Aorta (tissue), 5 donors: ENCODE measurements at places on chromosomes 13 and 19. TPM values are rescaled to one million over a fixed set of nuclear protein-coding genes. Genes with fewer than 3 reads are reported as not detected.
A peak's percentile ranks its signal among the peaks of the same experiment; 100 is the strongest.

GRCh38 chr13:27077451-27077850 lies 94.2 kb downstream of the USP12 start:
- no peak overlapping the region for H3K27ac ChIP-seq
- no peak for DNase-seq
- no peaks in the 10 kb centered on the region for H3K27me3 ChIP-seq
- no peaks in the 10 kb centered on the region for H3K36me3 ChIP-seq
- no peak overlapping the region for H3K4me3 ChIP-seq
- no peaks in the 10 kb centered on the region for H3K4me1 ChIP-seq

GRCh38 chr19:30523791-30524190 lies 151.6 kb downstream of the ZNF536 start:
- no peak for DNase-seq
- no peaks in the 10 kb centered on the region for H3K27me3 ChIP-seq
- H3K4me3 ChIP-seq: no peak overlapping the region
- no peaks in the 10 kb centered on the region for H3K36me3 ChIP-seq
- no peaks in the 10 kb centered on the region for H3K4me1 ChIP-seq
- H3K27ac ChIP-seq: no peak overlapping the region

- H3K4me1 ChIP-seq: no peaks in the 10 kb centered on the region
- no peak for DNase-seq
- H3K4me3 ChIP-seq: no peak overlapping the region
- no peaks in the 10 kb centered on the region for H3K36me3 ChIP-seq
These were observed 6.3 kb downstream of the THSD1 start for GRCh38 chr13:52399708-52400107.

- H3K4me1 ChIP-seq: no peaks in the 10 kb centered on the region
- no peaks in the 10 kb centered on the region for H3K36me3 ChIP-seq
- H3K27me3 ChIP-seq: no peaks in the 10 kb centered on the region
- peak; percentile 69 for DNase-seq
- H3K27ac ChIP-seq: no peak overlapping the region
These were observed 8.7 kb upstream of the SMG9 start for GRCh38 chr19:43763473-43763939.

GRCh38 chr19:27972291-27973040 lies 1240.5 kb downstream of the UQCRFS1 start:
- no peaks in the 10 kb centered on the region for H3K36me3 ChIP-seq
- H3K27me3 ChIP-seq: no peaks in the 10 kb centered on the region
- H3K27ac ChIP-seq: no peak overlapping the region
- no peaks in the 10 kb centered on the region for H3K4me1 ChIP-seq
- H3K4me3 ChIP-seq: no peak overlapping the region

GRCh38 chr19:51799034-51799773 lies 4.2 kb downstream of the FPR3 start:
- DNase-seq: peak; percentile 88
- no peak overlapping the region for H3K27ac ChIP-seq
- no peak overlapping the region for H3K4me3 ChIP-seq
- no peaks in the 10 kb centered on the region for H3K36me3 ChIP-seq

DNA sequence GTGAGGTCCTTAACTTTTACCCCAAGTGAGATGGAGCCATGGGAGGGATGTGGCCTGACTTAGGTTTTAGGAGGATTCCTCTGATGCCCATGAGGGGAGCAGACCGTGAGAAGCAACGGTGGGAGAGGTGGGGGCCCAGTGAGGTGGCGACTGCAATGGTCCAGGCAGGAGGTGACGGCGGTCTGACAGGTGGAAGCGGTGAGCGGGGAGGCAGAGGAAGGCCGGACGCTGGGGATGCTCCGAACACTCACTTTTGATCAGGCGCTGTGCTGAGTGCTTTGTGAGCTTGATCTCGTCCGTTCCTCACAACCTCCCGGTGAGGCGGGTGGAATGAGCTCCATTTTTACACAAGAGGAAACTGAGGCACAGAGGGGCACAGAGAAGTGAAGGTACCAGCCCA lies 11.6 kb downstream of the NOVA2 start:
- DNase-seq: no peak
- no peaks in the 10 kb centered on the region for H3K4me1 ChIP-seq
- no peaks in the 10 kb centered on the region for H3K27me3 ChIP-seq
- no peak overlapping the region for H3K27ac ChIP-seq
- no peaks in the 10 kb centered on the region for H3K36me3 ChIP-seq

- no peaks in the 10 kb centered on the region for H3K36me3 ChIP-seq
- H3K27me3 ChIP-seq: no peaks in the 10 kb centered on the region
- H3K27ac ChIP-seq: no peak overlapping the region
- no peak for DNase-seq
These were observed 51.1 kb downstream of the FAM216B start for GRCh38 chr13:42832341-42833096.

DNA sequence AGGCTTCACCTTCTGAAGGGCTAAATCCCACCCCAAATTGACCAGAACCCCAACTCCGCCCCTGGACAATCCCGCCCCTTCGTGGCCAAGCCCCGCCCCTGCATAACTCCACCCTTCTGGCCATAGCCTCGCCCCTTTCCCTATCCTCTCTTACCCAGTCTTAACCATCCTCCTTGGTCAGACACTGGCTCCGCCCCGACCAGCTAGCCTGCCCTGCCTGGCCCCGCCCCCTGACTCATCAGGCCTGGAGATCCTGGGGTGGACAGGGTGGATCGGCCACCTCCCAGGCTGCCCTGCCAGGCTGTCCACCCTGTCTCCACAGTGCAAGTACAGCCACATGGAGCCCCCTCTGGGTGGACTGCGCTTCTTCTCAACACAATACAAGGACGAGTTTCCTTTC lies 8.0 kb upstream of the ZNF358 start:
- no peak overlapping the region for H3K4me3 ChIP-seq
- H3K4me1 ChIP-seq: no peaks in the 10 kb centered on the region
- no peaks in the 10 kb centered on the region for H3K27me3 ChIP-seq

- no peak overlapping the region for H3K27ac ChIP-seq
- DNase-seq: no peak
- no peak overlapping the region for H3K4me3 ChIP-seq
- no peaks in the 10 kb centered on the region for H3K4me1 ChIP-seq
- no peaks in the 10 kb centered on the region for H3K27me3 ChIP-seq
- H3K36me3 ChIP-seq: no peaks in the 10 kb centered on the region
These were observed 157.9 kb upstream of the FREM2 start for GRCh38 chr13:38528986-38529385.

DNA sequence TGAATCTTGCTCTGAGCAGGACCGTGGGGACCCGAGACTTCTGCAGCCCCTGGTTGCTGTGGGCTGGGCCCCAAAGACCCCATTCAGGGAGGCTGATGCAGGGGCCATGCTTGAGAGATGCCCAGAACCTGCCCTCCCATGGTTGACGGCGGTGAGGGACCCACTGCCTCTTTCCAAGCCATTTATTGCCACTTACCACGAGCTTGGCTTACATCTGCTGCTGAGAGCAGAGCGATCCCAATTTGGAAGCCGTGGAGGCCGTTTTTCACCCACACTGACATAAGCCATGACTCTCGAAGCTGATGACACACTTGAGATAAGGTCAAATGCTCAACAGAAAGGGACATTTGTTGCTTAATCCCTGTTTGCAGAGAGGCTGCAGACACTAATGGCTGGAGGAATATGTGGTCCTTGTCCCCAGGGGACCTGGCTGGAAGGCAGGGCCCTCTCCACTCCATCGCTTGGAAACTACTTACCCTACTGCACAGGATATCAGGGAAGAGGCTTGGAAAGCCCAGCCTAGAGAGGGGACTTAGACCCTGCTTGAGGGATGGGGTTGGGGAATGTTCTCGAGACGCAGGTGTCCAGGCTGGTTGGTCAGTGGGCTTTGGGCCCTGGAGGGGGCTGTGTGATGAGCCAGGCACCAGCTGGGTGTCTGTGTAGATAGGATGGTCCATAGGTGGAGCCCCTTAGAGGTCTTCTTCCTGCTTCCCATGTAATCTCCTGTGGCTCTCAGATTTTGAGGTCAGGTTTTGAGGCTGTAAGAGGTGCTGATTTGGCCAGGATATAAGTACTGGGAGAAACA lies 15.3 kb downstream of the ZNF536 start:
- no peak for DNase-seq
- no peak overlapping the region for H3K4me3 ChIP-seq
- no peaks in the 10 kb centered on the region for H3K27me3 ChIP-seq
- H3K4me1 ChIP-seq: no peaks in the 10 kb centered on the region

GRCh38 chr19:19269952-19270694 lies 3.0 kb downstream of the TM6SF2 start:
- no peaks in the 10 kb centered on the region for H3K4me1 ChIP-seq
- H3K27me3 ChIP-seq: no peaks in the 10 kb centered on the region
- H3K27ac ChIP-seq: no peak overlapping the region
- H3K36me3 ChIP-seq: no peaks in the 10 kb centered on the region

DNA sequence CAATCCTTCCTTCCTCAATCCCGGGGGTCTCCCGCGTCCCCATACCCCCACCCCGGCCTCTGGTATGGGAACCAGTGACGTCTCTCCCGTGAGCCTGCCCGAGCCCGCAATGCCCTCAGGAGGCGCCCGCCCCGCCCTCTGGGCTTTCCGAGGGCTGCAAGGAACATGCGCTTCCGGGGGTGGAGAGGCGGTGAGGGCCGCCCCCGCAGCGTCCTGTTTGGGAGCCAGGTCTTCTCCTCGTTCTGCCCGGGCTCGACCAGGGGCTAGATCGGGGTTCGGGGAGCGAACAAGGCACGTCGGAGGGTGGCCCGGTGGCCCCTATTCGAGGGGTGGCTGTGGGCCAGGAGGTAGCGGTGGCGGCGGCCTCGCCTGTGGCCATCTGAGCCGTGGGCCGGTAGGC lies 6.6 kb upstream of the TEX101 start:
- no peaks in the 10 kb centered on the region for H3K4me1 ChIP-seq
- no peaks in the 10 kb centered on the region for H3K27me3 ChIP-seq
- H3K36me3 ChIP-seq: no peaks in the 10 kb centered on the region
- H3K27ac ChIP-seq: no peak overlapping the region

GRCh38 chr13:84132491-84132890 lies 250.2 kb upstream of the SLITRK1 start:
- DNase-seq: no peak
- no peaks in the 10 kb centered on the region for H3K27me3 ChIP-seq
- H3K27ac ChIP-seq: no peak overlapping the region
- H3K4me1 ChIP-seq: no peaks in the 10 kb centered on the region
- no peak overlapping the region for H3K4me3 ChIP-seq

- H3K27ac ChIP-seq: no peak overlapping the region
- H3K27me3 ChIP-seq: no peaks in the 10 kb centered on the region
- no peaks in the 10 kb centered on the region for H3K36me3 ChIP-seq
- H3K4me3 ChIP-seq: no peak overlapping the region
- no peaks in the 10 kb centered on the region for H3K4me1 ChIP-seq
These were observed 28.3 kb downstream of the CEBPA start for GRCh38 chr19:33273881-33274662.

- no peaks in the 10 kb centered on the region for H3K27me3 ChIP-seq
- no peaks in the 10 kb centered on the region for H3K36me3 ChIP-seq
- H3K4me1 ChIP-seq: no peaks in the 10 kb centered on the region
- DNase-seq: no peak
These were observed 72.1 kb downstream of the ZNF536 start for GRCh38 chr19:30444253-30444671.

DNA sequence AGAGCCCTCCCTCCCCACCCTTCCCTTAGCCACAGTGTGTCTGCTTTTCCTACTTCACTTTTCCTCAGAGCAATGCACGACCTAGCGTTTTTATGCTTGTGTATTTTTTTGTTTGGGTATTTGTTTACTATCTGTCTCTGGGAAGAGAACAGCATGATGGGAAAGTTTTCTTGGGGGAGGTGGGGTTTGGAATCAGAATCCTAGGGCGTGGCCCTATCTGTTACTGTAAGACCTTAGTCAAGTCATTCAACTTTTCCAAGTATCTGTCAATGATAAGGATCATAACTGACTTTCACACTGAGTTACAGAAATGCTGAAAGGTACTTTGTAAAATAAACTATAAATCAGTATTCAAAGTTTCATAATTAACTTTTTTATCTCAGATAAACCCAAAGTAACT lies 146.3 kb upstream of the WASF3 start:
- H3K27ac ChIP-seq: no peak overlapping the region
- no peaks in the 10 kb centered on the region for H3K4me1 ChIP-seq
- DNase-seq: no peak
- H3K36me3 ChIP-seq: peaks cover 1% of the 10 kb centered on the region

Gene ZNF470
- total RNA-seq: 4.8 TPM

Gene LRFN3
- total RNA-seq: 15.1 TPM

Gene URAD
- total RNA-seq: not detected

Gene PLIN4
- 5.7 TPM for total RNA-seq

Gene AMER2
- total RNA-seq: not detected

Gene PSG5
- not detected for total RNA-seq

Gene CYSLTR2
- total RNA-seq: 1.1 TPM
